ENCODE measurements at places on chromosomes 1 and 21. TPM values are rescaled to one million over a fixed set of nuclear protein-coding genes. Genes with fewer than 3 reads are reported as not detected.

DNA sequence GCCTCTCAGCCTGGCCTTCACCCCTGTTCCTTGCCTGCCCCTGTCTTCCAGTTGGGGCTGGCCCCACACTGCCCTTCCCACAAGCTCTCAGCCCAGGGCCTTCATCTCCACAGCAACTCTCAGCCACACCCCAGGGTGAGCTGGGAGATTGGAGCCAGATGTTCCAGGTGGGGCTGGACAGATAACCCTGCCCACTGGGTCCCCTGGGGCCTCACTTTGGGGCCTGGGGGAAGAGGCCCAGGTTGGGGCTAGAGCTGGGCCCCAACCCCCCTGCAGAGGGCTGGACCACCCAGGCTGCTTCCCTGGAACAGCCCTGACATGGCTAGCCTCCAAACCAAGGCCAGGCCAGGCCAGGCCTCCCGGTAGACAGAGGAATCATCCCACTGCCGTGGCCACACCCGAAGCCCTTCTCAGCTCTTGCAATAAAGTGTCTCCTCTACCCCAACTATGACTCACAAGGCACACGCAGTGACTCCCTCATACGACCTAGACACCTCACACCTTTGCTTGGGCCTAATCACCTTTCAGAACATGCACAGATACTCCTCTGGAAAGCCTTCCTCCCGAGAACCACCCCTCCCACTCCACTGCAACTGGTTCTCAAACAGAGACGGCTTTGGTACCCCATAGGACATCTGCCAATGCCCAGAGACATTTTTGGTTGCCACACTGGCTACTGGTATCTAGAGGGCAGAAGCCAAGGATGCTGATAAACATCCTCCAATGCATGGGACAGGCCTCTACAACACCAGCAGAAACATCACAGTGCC is 22.2 kb downstream of the SLC2A1 start:
- H3K27ac ChIP-seq, result peak overlapping the region; percentile 95
- peak overlapping the region; percentile 83 for H3K4me3 ChIP-seq
- H3K27me3 ChIP-seq, result no peaks in the 10 kb centered on the region
- peaks cover 8% of the 10 kb centered on the region for H3K36me3 ChIP-seq

DNA sequence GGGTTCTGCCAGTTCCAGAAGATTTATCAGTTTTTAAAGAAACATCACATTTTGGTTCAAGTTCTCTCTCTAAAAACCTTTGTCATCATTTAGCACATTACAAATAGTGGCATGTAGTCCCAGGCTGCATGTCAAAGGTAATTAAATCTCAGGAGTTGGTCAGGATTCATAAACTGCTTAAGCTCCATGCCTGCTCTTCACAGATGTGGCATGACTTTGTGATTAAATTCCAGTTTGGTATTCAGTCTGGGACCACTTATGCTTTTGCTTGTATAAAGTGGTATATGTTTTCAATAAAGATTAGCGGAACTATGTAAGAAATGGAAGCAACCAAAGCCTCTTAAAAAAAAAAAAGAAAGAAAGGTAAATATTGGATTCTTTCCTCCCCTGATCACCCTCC is 408.0 kb downstream of the DISC1 start:
- no peak for DNase-seq
- H3K4me1 ChIP-seq, result no peaks in the 10 kb centered on the region
- H3K27me3 ChIP-seq, result no peaks in the 10 kb centered on the region
- no peak overlapping the region for H3K27ac ChIP-seq
- H3K36me3 ChIP-seq, result peaks cover 5% of the 10 kb centered on the region
- H3K4me3 ChIP-seq, result no peak overlapping the region

DNA sequence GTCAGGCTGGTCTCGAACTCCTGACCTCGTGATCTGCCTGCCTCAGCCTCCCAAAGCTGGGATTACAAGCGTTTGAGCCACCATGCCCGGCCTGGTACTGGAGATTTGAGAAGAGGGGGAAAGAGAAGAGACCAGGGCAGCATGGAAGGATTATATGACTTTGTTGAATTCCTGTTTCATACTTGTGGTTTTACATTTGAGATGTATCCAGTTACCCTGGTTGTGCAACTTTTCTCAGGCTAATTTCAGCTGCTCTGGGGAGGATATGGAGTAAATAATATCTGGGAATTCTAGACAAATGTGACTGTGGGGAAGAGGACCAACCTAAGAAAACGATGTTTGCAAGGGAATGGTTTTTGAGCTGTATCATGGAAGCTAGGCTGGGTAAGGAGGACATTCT is 89.5 kb upstream of the GREM2 start:
- no peaks in the 10 kb centered on the region for H3K4me1 ChIP-seq
- H3K36me3 ChIP-seq, result no peaks in the 10 kb centered on the region
- no peak for DNase-seq
- no peak overlapping the region for H3K27ac ChIP-seq

GRCh38 chr1:231631717-231632116 is 5.1 kb downstream of the DISC1 start:
- peaks cover 3% of the 10 kb centered on the region for H3K36me3 ChIP-seq
- no peak overlapping the region for H3K27ac ChIP-seq
- peaks cover 23% of the 10 kb centered on the region for H3K4me1 ChIP-seq
- no peak for DNase-seq
- no peak overlapping the region for H3K4me3 ChIP-seq

ARHGEF16 gene
- total RNA-seq, result not detected

DNA sequence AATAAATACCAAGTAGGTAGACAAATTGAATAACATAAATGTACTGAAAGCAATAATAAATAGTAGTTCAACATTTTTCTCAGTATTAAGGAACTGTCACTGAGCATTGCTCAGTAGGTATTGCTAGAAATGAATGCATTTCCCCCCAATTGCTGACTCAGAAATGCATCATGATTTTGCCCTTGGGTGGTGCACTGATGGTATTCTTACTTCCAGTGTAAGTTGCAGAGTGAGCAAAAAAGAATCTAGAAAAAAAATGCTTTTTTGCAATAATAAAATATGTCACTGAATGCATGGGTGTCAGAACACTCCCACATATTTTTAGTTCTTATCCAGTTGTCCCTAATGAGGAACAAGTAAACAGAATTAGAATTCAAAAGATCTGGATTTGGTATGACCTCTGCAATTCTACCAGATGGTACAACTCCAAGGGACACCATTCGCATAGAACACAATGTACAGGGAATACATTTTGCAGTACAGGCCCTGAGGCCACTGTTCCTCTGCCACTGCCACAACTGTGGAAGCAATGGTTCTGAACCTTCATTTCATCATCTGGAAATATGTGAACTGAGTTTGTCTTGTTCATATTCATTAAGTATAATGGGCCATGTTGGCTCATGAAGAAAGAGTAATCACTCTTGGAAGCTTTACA is 78.0 kb downstream of the ATP6V1G3 start:
- no peaks in the 10 kb centered on the region for H3K36me3 ChIP-seq
- H3K27ac ChIP-seq, result no peak overlapping the region

DNA sequence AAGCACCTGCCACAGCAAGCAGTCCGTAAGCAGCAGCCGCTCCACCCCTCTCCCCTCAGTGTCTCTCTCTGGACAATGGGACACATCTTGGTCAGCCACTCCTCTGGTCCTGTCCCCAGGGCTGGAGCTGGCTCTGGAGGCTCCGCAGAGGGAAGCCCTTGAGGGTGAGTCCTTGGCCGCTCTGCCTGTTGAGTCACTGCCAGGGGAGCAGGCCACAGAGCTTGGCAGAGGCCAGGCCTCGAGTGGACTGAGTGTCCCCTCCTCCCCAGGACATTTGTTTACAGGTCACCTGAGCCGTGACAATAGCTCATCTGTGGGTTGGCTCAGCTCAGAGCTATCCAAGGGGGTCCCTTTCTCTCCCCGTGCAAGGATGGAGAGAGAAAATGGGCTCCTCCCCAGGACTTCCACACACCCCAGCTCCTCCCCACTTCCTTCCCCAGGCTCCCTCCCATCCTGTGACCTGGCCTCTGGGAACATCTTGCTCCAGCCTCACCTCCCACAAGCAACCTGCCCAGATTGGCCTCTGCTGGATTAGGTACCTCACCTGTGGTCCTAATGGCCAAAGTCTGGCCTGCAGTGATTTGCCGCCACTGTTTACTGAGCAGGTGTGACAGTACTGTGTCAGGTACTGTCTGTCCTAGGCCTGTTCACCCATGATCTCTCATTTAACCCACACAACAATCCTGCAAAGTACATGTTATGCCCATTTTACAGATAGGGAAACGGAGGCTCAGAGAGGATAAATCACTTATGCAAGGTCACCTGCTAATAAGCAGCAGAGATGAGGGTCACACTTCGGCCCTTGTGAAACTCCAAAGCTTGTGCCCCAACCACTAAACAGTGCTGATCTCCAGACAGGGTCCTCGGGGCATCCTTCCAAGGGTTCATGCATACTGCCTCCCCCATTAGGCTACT is 4.8 kb downstream of the FAM131C start:
- H3K4me3 ChIP-seq, result no peak overlapping the region
- no peak overlapping the region for H3K27ac ChIP-seq
- H3K27me3 ChIP-seq, result peaks cover 20% of the 10 kb centered on the region
- no peaks in the 10 kb centered on the region for H3K36me3 ChIP-seq
- H3K4me1 ChIP-seq, result peaks cover 36% of the 10 kb centered on the region

MYOG gene
- total RNA-seq, result not detected

GRCh38 chr1:217311766-217312165 is 319.1 kb downstream of the GPATCH2 start:
- no peaks in the 10 kb centered on the region for H3K36me3 ChIP-seq
- H3K27ac ChIP-seq, result no peak overlapping the region
- no peak overlapping the region for H3K4me3 ChIP-seq
- H3K4me1 ChIP-seq, result no peaks in the 10 kb centered on the region
- no peak for DNase-seq

PLEKHA6 gene
- 0.50 TPM for total RNA-seq

DNA sequence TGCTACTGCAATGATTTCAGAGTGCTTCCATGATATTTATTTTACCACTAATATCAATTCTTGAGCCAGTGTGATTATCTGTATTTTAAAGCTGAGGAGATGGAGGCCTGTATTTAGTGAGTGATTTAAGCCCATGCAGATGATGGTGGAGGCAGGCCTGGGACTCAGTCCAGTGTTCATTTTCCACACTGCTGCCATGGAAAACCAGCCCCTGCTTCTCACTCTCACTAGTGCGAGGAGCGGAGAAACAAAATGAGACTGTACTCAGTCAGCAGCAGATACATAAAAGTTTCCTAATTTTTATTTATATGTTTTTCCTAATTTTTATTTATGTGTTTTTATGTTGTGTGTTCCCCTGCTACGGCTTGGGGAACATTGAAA is 32.8 kb downstream of the LRRC8B start:
- no peak overlapping the region for H3K27ac ChIP-seq
- no peak for DNase-seq
- peaks cover 7% of the 10 kb centered on the region for H3K4me1 ChIP-seq

KISS1 gene
- total RNA-seq, result not detected

- H3K27ac ChIP-seq, result no peak overlapping the region
- peaks cover 48% of the 10 kb centered on the region for H3K27me3 ChIP-seq
- no peak for DNase-seq
- no peak overlapping the region for H3K4me3 ChIP-seq
- no peaks in the 10 kb centered on the region for H3K4me1 ChIP-seq
These were observed 11.7 kb downstream of the CAPN9 start for GRCh38 chr1:230758709-230759368.

DNA sequence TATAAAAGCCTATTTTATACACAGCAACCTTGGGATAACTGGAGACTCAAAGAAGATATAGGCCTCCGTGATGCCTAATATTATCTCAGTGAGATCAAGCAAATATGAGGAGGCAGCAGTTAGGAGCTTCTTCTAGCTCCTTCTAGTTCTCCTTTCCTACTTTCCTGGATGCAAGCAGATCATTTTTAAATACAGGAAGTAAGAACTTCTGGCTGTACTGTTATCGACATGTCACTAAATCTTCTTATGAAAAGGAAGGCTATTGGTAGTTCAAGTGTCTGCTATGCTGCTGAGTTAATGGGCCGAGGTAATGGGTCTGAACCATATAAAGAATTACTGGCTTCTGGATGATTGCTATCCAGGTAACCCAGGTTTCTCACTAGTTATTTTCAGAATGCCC is 15.9 kb downstream of the HSPA13 start:
- H3K4me3 ChIP-seq, result no peak overlapping the region
- H3K4me1 ChIP-seq, result peaks cover 3% of the 10 kb centered on the region
- no peak for DNase-seq
- no peak overlapping the region for H3K27ac ChIP-seq
- peaks cover 12% of the 10 kb centered on the region for H3K27me3 ChIP-seq

GRCh38 chr1:93152835-93153234 is 27.4 kb downstream of the TMED5 start:
- no peak for DNase-seq
- peaks cover 15% of the 10 kb centered on the region for H3K4me1 ChIP-seq
- H3K27ac ChIP-seq, result no peak overlapping the region

DNA sequence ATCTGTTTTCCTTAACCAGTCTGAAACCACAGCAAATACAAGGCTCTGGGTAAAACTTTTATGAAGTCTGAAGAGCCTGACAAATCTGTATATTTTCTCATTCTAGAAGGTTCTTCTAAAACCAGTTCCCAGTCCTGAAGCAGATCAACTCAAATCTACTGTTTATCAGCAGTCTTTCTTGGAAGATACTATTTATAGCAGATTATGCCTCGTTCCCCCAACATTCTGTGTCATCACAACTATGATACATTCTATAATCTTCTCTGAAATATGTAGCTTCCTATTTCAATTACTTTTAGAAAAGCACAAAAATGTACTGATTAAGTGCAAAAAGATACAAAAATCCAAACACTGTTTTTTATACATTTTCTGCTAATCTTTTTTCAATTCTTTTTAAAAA is 67.5 kb downstream of the NIBAN1 start:
- no peak for DNase-seq
- no peaks in the 10 kb centered on the region for H3K36me3 ChIP-seq
- H3K27ac ChIP-seq, result no peak overlapping the region
- H3K27me3 ChIP-seq, result no peaks in the 10 kb centered on the region
- peaks cover 21% of the 10 kb centered on the region for H3K4me1 ChIP-seq

XKR8 gene
- total RNA-seq, result 7.3 TPM

DNA sequence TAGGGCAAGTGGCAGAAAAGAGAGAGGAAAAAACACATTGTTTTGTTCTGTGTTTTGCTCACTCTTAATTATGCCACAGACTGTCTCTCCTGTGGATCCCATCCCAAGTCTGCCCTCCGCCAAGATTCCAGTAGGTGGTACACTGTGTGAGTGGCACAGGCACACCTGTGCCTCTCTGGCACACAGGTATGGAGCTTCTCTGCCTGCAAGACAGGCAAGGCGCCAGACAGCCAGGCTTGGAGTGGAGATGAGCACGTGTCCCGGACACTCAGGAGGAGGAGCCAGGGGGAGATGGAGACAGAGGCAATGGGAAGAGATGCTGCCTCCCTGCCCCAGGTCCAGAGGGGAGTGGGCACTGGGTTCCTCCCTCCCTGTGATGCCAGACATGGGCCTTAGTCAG is 6.5 kb upstream of the GRIK3 start:
- H3K4me1 ChIP-seq, result no peaks in the 10 kb centered on the region
- H3K4me3 ChIP-seq, result no peak overlapping the region
- H3K27ac ChIP-seq, result no peak overlapping the region
- H3K36me3 ChIP-seq, result peaks cover 9% of the 10 kb centered on the region

TMEM69 gene
- total RNA-seq, result 13.2 TPM

GRCh38 chr21:38567335-38567969 is 69.2 kb upstream of the ERG start:
- peaks cover 2% of the 10 kb centered on the region for H3K36me3 ChIP-seq
- H3K4me1 ChIP-seq, result no peaks in the 10 kb centered on the region
- peaks cover 22% of the 10 kb centered on the region for H3K27me3 ChIP-seq
- no peak for DNase-seq
- no peak overlapping the region for H3K4me3 ChIP-seq

Data from T-helper 17 cell (primary cell).